ENCODE measurements at places on chromosomes 12 and 14. TPM values are rescaled to one million over a fixed set of nuclear protein-coding genes. Genes with fewer than 3 reads are reported as not detected.

Gene MYH6
- total RNA-seq, result not detected

Gene SLC2A3
- total RNA-seq, result not detected

Gene NABP2
- total RNA-seq, result 91.6 TPM

Gene MGAT2
- total RNA-seq, result 39.5 TPM

Gene POU6F1
- total RNA-seq, result 0.17 TPM

Gene MDP1
- 23.5 TPM for total RNA-seq

Gene P2RX2
- total RNA-seq, result not detected

Gene SVOP
- not detected for total RNA-seq

Gene STAC3
- total RNA-seq, result 1.4 TPM
